ENCODE measurements at places on chromosomes 11 and 22.

GRCh38 chr11:84626256-84626655, 1000.9 kb downstream of the DLG2 start:
- no peak for DNase-seq

GRCh38 chr22:29298641-29299040, 7.8 kb upstream of the GAS2L1 start:
- no peak for DNase-seq

GRCh38 chr11:111735262-111736116, 30.7 kb downstream of the PPP2R1B start:
- DNase-seq: no peak

- DNase-seq: no peak
These were observed 12.3 kb downstream of the MPEG1 start for GRCh38 chr11:59200423-59200746.

GRCh38 chr22:20438427-20438677, 727 bp upstream of the SCARF2 start:
- no peak for DNase-seq

GRCh38 chr11:64165481-64165841, 452 bp downstream of the MACROD1 start:
- DNase-seq: no peak

- no peak for DNase-seq
These were observed 12.0 kb downstream of the YWHAH start for GRCh38 chr22:31956360-31956759.

- no peak for DNase-seq
These were observed 10.9 kb downstream of the SRPRA start for GRCh38 chr11:126257764-126258163.

GRCh38 chr11:124441081-124441480, 4.4 kb downstream of the OR8B8 start:
- no peak for DNase-seq

DNA sequence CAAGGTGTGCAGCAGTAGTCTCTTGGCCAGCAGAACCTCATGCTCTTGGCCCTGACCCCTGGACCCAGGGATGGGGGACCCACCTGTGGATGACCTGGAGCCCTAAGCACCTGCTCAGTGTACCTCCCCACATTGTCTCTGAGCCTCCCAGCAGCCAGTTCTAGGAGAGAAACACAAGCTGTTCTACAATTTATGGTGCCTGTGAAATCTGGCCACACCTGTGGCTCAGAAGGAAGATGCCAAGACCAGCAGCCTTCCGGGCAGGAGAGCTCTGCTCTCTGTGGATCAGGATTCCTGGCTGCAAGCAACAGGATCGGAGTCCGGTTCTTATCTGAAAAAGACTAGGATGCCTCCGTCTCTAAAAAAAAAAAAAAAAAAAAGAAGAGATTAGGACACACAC, 103.6 kb upstream of the ANO1 start:
- DNase-seq: no peak

DNA sequence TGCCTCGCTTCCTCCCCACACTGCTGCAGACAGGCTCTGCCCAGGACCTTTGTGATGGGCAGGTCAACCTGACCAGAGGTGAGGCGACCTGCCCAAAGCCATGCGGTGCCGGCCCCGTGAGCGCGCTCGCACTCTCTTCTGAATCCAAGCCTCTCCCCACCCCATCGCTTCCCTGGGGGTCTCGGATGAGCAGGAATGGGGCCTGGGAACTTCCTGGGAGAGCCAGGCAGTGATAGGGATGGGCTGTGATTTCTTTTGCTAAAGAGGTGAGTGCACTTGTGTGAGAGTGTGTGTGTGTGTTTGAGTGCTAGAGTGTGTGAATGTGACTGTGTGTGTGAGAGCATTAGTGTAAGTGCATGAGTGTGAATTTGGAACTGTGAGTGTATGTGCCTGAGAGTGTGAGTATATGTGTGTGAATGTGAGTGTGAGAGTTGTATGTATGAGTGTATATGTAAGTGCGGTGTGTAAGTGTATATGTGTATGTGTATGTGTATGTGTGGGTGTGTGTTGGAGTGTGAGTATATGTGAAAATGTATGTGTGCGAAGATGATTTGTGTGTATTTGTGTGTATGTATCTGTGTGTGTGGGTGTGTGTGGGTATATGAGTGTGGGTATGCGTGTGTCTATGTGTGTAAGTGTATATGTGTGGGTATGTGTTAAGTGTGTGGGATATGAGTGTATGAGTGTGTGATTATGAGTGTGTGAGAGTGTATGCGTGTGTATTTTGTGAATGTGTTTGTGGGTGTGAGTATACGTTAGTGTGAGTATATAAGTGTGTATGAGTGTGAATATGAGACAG, 11.7 kb upstream of the LRRC10B start:
- DNase-seq: no peak

GRCh38 chr11:101202614-101203013, 73.0 kb upstream of the PGR start:
- DNase-seq: no peak

- DNase-seq: peak; percentile 2
These were observed 37.3 kb downstream of the ABCC8 start for GRCh38 chr11:17439316-17439782.

- DNase-seq: peak; percentile 60
These were observed 27.1 kb downstream of the ARAP1 start for GRCh38 chr11:72724851-72725723.

DNA sequence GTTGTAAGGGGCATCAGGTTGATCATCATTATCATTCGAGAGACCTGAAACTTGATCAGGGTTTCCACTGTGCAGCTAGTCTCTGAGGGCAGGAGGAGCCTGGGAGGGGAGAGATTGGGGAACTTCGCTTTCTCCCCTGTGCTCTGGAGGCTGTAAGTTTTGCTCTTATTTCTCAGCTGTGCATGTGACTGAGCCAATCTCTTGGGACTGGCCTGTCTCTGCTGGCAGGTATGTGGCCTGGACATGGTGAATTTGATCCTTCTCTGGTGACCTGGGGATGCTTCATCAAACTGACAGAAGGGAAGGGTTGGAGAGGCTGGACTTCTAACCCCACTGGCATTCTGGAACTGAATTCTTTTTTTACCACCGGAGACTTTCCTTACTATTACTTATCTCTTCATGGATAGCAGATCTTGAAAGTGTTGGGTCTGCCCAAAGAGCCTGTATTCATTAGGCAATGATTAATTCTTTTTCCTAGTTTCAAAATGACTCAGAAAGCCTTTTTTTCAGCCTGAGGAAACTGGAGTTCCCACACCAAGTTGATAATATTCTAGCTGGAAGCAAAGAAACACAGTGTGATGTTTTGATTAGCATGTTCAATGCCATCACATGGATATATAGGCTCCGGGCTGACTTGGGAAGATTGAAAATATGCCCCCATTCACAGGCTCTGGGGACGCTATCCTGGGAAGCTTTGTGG, 36.5 kb downstream of the TSPAN18 start:
- no peak for DNase-seq

- DNase-seq: no peak
These were observed at the start of gene PPP1R14B for GRCh38 chr11:64246871-64247728. TSS of gene PPP1R14B (minus strand) at chr11:64246943. CDS start at chr11:64246673, 270 bp downstream.

GRCh38 chr11:116867619-116868018, 30.2 kb upstream of the APOA1 start:
- DNase-seq: no peak

DNA sequence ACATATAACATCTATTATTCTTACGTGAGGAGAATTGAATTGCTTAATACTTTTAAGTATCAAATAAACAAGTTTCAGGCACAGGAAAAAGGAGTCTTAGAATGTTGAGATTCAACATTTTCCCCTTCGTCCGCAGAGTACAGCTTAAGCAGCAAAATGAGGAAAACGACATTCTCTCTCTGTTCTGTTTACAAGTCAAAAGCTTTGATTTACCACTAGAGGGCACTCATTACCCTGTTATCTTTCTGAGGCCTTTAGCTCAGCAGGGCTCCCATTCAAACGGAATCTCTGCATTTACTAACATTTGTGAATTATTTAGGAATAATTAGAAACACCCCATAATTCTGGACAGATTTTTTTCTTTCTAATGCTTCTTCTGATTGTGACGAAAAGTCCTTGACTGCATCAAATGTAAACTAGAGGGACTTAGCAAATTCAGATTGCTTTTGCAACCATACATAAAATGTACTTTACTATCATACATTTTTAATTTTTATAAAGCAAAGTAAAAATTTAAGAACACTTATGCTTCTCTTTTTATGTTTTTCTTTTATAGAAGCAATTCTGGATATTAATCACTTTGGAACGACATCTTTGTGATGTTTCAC, 75.0 kb downstream of the JRKL start:
- peak; percentile 51 for DNase-seq

DNA sequence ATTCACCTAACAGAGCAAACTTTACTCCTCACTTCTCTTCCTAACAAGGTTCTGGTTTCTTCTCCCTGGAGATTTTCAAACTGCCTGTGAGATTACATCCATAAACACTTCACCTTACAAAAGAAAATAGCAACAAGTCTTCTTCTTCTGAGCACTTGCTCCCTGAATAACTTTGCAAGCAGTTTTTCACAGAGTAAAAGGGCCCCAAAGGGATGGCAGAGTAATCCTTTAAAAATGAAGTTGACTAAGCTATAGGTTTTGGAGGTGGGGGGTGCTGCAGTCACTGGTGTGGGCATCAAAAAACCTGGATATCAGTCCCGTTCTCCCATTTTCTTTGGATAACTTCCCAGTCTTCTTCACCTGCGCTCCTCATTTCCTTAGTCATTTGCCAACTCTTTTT, 484.9 kb downstream of the MIAT start:
- DNase-seq: no peak

Measured in Panc1 (cell line).